ENCODE measurements at places on chromosomes 2 and 18. TPM values are rescaled to one million over a fixed set of nuclear protein-coding genes. Genes with fewer than 3 reads are reported as not detected.

- no peak for DNase-seq
These were observed 1.4 kb upstream of the CAPN10 start for GRCh38 chr2:240585101-240585500.

GRCh38 chr2:120148669-120149068 lies 74.5 kb downstream of the TMEM185B start:
- DNase-seq, result no peak

Gene WDR43
- total RNA-seq, result 25.3 TPM

DNA sequence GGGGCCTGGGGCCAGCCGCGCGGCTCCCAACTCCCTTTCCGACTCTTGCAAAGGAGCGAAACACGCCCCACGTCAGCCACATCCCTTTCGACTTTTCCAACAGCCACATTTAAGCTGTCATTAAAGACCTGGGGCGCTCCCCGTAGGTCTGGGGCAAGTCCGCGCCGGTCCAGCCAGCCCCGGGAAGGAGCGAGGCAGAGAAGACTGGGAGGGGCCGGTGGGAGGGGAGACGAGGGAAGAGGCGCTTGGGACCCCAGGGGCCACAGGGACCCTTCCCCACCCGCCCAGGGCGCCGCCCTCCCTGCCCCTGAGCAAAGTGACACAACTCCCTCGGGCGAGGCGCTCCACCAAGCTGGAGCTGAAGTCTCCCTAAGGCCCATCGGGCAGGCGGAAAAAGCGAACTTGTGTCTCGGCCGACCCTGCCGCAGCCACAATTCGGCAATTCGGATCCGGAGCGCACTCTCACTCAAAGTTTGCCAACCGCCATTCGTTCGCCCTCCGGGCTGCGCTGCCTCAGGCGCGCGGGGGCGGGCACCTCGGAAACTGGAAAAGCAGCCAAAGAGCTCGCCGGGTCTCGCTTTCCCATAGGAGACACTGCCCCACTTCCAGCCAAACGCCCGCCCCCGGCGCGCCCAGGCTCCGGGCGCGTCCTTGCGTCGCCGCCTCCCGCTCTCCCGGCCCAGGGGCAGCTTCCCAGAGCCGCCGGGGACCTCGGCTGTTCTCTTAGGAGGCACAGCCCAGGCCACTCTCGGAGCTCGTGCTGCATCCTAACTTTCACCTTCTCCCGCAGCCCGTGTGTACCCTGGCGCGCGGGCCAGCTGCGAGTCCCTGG lies 1.1 kb upstream of the KCTD1 start:
- peak; percentile 71 for DNase-seq

DNA sequence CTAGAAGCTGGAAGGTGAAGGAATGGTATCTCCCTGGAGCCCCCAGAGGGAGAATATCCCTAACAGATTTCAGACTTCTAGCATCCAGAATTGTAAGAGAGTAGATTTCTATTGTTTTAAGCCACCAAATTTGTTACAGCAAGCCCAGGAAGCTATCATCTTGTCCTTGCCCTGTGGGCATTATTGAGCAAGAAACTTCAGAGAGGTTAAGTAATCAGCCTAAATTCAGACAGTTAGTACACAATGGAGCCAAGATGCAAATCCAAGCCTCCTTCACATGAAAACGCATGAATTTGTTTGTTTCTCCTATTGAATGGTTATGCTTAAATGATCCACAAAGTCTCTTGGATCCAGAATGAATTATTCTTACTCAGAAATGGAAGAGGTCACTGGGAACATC lies 55.2 kb upstream of the TRIB2 start:
- DNase-seq, result no peak

Measured in thyroid gland (tissue), 4 donors.